OCI-LY7 (cell line): ENCODE measurements at places on chromosomes 3 and 15. TPM values are rescaled to one million over a fixed set of nuclear protein-coding genes. Genes with fewer than 3 reads are reported as not detected.

FAM240A gene
- not detected in 2 replicates for total RNA-seq

KCNAB1 gene
- total RNA-seq = not detected in 2 replicates

ADPRH gene
- total RNA-seq = not detected in 2 replicates

ALPK3 gene
- 0.15 and 0.23 TPM in 2 replicates for total RNA-seq

CCR9 gene
- 0.32 TPM in 1 of 2 replicates, not detected in the other for total RNA-seq

CADM2 gene
- not detected in 2 replicates for total RNA-seq

CCDC54 gene
- total RNA-seq = not detected in 2 replicates

PLCB2 gene
- total RNA-seq = 9.2 and 9.6 TPM in 2 replicates

METTL6 gene
- 23.5 and 28.4 TPM in 2 replicates for total RNA-seq

NGLY1 gene
- total RNA-seq = 126 and 142 TPM in 2 replicates

SSUH2 gene
- total RNA-seq = 0.66 TPM in 1 of 2 replicates, not detected in the other

CCR8 gene
- total RNA-seq = not detected in 2 replicates

CLDN11 gene
- 0.33 and 0.34 TPM in 2 replicates for total RNA-seq
